ENCODE measurements at places on chromosomes 3 and 15.

DNA sequence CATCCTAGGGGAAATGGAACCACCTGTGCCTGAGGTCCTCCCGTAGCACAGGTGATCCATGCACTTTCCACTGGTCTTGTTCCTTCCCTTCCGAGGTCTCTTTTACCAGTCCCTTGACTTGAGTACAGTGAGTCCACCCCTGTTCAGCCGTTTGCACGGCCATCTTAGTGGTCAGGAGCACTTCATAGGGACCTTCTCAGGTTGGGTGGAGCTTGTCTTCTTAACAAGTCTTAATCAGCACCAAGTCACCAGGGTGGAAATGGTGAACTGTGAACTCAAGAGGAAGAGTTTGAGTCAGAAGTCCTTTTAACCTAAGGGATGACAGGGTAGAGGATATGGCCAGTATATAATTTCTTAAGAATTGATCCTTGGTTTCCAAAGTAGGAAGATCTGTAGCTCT, 21.4 kb downstream of the ARL8B start:
- no peak overlapping the region for H3K4me3 ChIP-seq
- no peak overlapping the region for H3K27ac ChIP-seq
- H3K27me3 ChIP-seq, result no peaks in the 10 kb centered on the region
- peaks cover 32% of the 10 kb centered on the region for H3K36me3 ChIP-seq

DNA sequence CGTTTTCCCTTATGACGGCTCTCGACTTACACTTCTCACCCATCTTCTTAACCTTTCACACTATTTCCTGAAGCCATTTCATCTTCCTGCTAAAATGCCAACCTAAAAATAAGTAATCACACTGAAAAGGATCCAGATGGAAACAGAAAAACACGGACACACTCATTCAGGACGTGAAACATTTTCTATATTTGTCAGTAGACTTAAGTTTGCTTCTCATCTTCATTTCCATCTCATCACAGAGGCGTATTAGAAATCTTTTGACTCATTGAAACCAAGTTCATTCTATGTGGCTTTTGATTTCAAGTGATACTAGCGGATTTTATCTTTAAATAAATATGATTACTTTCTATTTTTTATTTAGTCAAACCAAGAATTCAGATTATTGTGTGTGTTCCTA, 27.4 kb upstream of the DLG1 start:
- peaks cover 9% of the 10 kb centered on the region for H3K27me3 ChIP-seq
- H3K4me3 ChIP-seq, result no peak overlapping the region
- H3K36me3 ChIP-seq, result no peaks in the 10 kb centered on the region
- DNase-seq, result no peak
- no peak overlapping the region for H3K27ac ChIP-seq

GRCh38 chr15:29449136-29449535, 179.5 kb upstream of the NSMCE3 start:
- no peak overlapping the region for H3K27ac ChIP-seq
- no peak overlapping the region for H3K4me3 ChIP-seq
- DNase-seq, result no peak
- H3K4me1 ChIP-seq, result no peaks in the 10 kb centered on the region
- H3K27me3 ChIP-seq, result no peaks in the 10 kb centered on the region
- no peaks in the 10 kb centered on the region for H3K36me3 ChIP-seq

DNA sequence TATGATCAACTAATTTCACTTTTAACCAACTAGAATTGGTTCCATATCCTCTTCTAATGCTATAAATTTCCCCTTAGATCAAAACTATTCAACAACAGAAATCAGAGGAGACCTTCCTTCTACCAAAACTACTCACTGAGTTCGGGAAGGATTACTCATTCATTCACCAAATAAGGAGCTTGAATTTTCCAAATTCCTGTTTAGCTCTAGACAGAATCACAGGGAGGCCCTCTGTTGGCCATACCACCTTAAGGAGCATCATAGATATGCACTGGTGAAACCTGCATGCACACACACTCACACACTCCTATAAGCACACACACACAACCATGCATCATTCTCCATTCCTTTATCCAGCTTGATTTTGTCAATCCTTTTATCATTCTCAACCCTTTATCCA, 49.0 kb downstream of the SUCLG2 start:
- DNase-seq, result no peak
- H3K4me3 ChIP-seq, result no peak overlapping the region
- H3K27me3 ChIP-seq, result no peaks in the 10 kb centered on the region
- peaks cover 34% of the 10 kb centered on the region for H3K4me1 ChIP-seq

GRCh38 chr3:58105196-58105595, 97.0 kb downstream of the FLNB start:
- DNase-seq, result no peak
- H3K4me3 ChIP-seq, result no peak overlapping the region
- no peaks in the 10 kb centered on the region for H3K27me3 ChIP-seq
- H3K4me1 ChIP-seq, result no peaks in the 10 kb centered on the region

DNA sequence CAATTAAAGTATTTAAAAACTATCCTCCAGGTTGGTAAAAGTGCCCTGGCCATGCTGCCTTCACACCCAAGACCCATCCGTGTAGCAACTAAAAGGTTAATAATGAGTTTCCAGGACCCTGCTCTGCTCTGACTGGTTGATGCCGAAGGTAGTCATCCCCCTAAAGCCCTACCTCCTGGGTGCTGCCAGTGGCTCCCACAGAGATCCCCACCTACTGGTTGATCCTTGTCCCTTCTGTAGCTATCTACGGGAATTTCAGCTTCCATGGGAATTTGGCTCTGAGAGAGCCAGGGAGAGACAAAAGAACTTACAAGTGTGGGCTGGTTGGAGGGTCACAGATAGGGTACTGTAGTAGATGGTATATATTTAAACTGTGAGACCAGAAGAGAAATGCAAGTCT, 110.6 kb upstream of the NANOGP8 start:
- H3K27ac ChIP-seq, result no peak overlapping the region
- no peaks in the 10 kb centered on the region for H3K36me3 ChIP-seq
- DNase-seq, result no peak
- H3K27me3 ChIP-seq, result no peaks in the 10 kb centered on the region
- no peak overlapping the region for H3K4me3 ChIP-seq
- H3K4me1 ChIP-seq, result no peaks in the 10 kb centered on the region

DNA sequence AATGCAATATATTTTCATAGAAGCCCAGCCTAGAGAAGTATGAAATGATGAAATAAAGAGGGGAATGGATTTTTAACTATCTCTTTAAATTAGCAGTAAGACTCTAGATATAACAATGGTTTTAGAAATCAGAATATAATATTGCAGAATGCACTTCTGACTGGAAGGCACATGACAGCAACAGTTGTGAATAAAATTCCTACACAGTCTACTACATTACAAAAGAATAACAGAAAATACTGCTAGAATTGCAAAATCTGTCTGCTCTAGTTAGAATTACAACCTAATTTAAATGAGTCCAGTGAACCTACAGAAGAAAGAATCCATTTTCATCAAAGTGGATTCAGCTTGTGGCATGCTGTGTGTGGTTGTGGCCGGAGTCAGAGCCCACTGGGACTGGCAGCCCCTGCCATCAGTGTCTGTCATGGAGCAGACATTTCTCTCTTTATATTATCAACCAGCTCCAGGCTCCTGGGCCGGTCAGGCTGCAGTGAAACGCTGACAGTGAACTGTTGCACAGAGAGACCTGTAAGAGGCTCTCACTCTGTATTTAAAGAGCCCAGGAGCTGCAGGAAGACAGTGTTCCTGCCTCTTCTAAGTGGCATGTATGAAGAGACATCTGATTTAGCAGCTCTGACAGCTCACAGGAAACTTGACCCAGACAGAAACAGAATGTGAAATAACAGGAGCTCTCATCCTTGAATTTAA, 1523.8 kb upstream of the CADM2 start:
- H3K27ac ChIP-seq, result no peak overlapping the region
- DNase-seq, result no peak
- H3K4me1 ChIP-seq, result no peaks in the 10 kb centered on the region

DNA sequence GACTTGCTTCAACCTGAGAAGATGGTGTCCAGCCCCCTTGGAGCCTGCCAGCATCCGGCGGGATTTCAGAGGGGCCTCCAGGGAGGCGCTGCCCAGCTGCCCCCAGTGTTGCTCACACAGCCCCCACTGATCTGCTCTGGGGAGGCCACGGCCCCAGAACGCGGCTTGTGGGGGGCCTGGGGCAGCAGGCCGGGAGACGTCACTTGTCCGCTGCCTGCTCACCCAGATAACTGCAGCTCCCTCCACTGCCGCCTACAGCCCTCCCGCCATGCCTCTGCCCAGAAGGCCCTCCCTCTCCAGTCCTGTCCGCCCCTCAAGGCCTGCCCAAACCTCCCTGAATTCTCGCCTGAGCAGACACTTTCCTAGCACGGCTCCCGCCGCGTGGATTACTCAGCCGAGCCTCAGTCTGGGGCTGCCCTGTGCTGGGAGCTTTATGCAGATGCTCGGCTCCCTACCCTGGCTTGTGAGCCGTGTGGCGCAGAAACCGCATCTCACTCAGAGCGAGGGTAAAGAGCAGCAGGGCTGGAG, 17.2 kb upstream of the ADIPOQ start:
- peak; percentile 22 for DNase-seq
- H3K27ac ChIP-seq, result no peak overlapping the region
- H3K4me1 ChIP-seq, result peaks cover 24% of the 10 kb centered on the region
- H3K27me3 ChIP-seq, result peaks cover 29% of the 10 kb centered on the region

DNA sequence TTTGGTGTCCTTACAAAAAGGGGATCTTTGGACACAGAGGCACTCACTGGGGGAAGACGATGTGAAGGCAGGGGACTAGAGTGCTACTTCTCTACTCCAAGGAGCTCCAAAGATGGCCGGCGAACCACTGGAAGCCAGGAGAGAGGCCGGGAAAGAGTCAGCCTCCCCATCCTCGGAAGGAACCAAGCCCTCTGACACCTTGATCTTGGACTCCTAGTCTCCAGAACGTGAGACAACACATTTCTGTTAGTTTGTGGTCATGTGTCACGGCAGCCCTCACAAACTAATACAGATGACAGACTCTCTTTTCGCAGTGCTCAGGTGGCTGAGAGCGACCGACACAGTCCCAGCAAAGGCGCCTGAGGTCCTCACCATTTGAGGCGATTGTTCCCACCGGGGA, 24.4 kb upstream of the ATP2B2 start:
- no peak overlapping the region for H3K27ac ChIP-seq
- no peaks in the 10 kb centered on the region for H3K4me1 ChIP-seq
- H3K36me3 ChIP-seq, result no peaks in the 10 kb centered on the region
- no peaks in the 10 kb centered on the region for H3K27me3 ChIP-seq
- no peak for DNase-seq
